ENCODE measurements at places on chromosomes 11 and 22.
A peak's percentile ranks its signal among the peaks of the same experiment; 100 is the strongest.

- no peak for DNase-seq
Observed at GRCh38 chr22:38294193-38294592, 21.4 kb upstream of the TMEM184B start.

DNA sequence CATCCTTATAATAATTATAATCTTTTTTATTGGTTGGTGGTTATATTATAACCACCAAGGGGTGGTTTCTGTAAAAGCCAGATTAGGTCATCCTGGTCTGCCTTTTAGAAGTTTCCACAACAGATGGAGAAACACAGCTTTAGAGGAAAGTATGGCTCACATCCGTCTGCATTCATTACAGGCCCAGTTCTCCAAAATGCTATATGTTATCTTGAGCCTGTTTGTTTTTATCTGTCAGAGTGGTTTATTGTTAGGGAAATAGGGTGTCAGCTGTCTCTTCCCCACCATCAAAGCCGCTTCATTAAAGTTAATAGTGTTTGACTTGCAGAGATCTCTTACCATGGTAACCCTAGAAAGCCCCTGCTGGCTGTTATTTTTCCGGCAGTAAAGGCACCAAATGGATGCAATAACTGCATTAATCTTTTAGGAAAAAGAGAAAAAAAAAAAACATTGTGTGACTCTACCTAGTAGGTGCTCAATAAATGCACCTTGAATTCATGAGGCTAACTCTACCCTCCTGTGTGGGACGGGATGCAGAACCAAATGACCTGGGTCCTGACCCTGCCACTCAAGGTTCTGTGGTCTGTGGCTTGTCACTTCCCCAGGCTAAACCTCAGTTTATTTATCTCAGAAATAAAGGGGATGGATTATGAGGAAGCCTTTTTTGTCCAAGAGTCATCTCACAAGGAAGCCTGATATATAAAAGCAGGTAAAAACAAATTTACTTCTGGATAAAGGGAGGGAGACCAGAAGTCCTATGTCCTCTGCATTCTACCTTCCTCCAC, 118.3 kb downstream of the WT1 start:
- DNase-seq = no peak

DNA sequence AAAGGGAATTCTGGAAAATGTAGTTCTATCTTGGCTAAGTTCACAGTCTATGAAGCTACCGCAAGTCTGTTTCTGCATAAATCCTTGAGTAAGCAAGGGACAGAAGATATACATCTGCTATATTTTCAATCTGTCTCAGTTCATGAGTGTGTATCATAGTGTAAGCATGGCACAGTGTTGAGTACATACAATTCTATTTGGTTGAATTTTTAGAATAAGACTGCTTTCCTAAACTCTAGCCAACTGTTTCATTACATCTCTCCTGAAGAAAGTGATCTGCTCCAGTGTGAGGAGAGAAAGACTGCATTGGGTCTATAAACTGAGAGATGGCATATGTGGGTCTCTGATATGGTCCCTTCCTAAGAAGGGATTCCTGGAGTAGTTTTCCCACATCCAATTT, 2.6 kb upstream of the CCDC81 start:
- no peak for DNase-seq

DNA sequence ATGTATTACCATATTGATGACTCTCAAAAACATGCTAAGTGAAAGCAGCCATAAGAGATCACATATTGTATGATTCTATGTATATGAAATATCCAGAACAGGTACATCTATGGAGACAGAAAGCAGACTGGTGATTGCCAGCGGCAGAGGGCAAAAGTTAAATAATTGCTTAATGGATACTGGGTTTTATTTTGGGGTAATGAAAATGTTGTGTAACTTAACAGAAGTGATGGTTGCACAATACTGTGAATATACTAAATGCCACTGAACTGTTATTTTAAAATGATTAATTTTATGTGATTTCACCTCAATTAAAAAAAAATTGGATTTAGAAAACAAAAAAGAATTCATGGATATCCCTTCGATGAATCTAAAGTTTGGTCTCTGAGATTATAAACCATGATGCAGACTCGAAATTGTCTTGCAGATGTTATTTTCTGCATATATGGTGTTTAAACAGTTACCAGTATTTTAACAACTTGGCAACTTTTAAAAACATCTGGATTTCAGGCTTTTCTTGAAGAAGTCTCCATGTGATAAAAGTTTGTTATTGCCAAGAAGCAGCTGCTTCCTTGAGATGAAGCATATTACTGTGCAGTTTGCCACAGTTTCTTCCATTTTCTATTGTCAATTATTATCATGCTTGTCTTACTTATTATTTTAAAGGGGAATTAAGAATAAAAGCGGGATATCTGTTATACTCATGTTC, 38.1 kb downstream of the LARGE2 start:
- no peak for DNase-seq

GRCh38 chr11:111635706-111636045, 33.4 kb downstream of the SIK2 start:
- peak; percentile 25 for DNase-seq

DNA sequence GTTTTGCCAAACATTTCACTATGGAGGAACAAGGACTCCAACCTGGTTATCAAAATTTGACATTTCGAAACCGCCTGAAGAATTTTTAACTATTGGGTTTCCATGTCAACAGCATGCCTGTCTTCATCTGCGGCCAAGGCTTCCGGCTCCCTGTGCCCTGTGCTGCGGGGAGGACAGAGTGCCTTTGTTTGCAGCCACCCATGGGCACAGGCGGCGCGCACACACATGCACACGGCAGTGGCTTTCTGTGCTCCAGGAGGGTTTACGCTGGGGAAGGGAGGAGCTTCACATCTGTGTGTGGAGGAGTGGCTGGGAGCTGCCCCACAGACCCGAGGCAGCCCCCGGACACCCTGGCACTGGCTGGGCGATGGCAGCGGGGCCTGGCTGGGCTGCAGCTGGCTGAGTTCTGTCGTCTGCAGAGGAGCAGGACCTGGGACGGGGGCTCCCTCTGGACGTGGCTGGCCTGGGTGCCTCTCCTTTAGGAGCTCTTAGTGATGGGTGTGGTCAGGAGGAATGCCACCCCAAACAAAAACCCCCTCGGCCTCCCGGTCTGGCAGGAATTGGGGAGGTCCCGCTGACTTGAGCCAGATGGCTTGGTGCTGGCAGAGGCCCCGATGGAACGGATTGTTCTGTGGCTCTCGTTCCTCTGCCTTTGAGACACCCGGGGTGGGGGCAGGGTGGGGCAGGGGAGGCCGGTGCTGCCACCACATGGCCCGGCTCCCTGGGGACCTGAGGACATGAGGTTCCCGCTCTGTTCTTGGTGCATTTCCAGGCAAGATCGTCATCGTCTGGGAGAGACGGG, 1290.9 kb downstream of the BRD1 start:
- DNase-seq = peak; percentile 26
